ENCODE measurements at places on chromosomes 1 and 21. TPM values are rescaled to one million over a fixed set of nuclear protein-coding genes. Genes with fewer than 3 reads are reported as not detected.

The AMY1C gene
- polyA plus RNA-seq, result not detected

DNA sequence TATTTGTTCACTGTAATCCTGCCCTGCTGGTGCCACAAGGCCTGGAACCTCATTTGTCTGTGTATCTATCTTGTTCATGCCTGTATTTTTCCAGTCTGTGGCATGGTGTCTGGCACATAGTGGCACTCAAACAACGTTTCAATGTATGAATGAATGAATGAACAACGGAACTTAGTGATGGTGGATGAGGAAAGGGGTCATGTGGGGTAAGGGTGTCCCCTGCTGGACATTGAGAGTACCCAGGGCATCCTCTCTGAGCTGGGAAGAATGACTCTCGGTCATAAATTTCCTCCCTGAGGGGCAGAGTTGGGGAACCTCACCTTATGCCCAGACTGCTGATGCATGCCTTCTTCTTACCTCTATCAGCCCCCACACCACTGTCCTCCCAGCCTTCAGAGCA, 18.9 kb upstream of the ZNF683 start:
- peak; percentile 53 for DNase-seq

DNA sequence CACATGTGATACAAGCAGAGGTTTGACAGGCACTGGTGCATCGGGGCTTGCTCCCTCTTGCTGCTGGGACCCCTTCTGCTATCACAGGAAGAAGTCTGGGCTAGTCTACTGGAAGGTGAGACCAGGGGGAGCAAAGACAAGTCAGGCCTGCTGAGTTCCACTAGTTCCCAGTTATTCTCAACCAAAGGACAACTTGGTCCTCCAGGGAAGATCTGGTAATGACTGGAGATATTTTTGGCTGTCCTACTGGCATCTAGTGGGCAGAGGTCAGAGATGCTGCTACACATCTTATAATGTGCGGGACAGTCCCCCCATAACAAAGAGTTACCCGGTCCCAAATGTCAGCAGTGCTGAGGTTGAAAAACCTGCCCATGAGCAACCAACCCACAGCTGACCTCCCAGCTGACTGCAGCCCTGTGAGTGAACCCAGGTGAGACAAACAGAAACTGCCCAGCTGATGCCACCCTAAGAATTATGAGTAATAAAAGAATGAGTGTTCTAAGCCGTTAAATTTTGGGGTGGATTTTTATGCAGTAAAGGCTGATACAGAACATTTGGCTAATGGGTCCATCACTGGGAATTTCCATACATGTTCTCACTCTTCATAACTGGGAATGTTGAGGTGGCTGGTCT, 71.6 kb downstream of the NENF start:
- no peak for DNase-seq

- no peak for DNase-seq
These were observed 2.7 kb downstream of the MEF2D start for GRCh38 chr1:156497743-156498431.

All from SK-N-SH (cell line).